ENCODE measurements at places on chromosomes 3 and 15. TPM values are rescaled to one million over a fixed set of nuclear protein-coding genes. Genes with fewer than 3 reads are reported as not detected.

INSYN1 gene
- total RNA-seq, result 0.25 TPM

A4GNT gene
- total RNA-seq, result 0.17 TPM

RAB11A gene
- 40.6 TPM for total RNA-seq

HIGD2B gene
- not detected for total RNA-seq

CCDC54 gene
- total RNA-seq, result not detected

SYNM gene
- 6.4 TPM for total RNA-seq

CHST14 gene
- 2.9 TPM for total RNA-seq

DNA sequence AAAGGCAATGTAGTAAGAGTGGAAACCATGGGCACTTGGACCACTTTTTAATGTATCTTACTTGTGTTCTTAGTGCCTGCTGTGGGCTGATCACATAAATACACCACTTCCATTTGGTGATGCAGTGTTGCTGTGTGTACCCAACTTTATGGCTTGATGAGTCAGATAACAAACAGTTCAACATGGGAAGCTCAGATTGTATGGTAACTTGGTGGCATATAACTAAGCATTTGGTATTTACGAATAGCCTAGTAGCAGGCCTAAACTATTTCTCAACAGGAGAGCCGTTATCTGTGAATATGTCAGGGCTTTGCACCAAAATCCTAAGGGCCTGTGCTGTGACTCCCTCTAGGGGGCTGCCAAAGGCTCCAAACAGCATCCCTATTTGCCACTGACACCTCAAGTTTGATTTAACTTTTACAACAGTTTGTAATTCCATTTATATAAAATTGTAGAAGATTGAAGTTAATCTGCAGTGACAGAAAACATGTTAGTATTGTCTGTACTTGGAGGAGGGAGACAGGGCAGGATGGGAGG, 640.4 kb upstream of the CADM2 start:
- H3K27me3 ChIP-seq, result no peaks in the 10 kb centered on the region
- no peak for DNase-seq
- no peak overlapping the region for H3K27ac ChIP-seq

GRCh38 chr3:183283886-183284285, 30.8 kb downstream of the B3GNT5 start:
- no peaks in the 10 kb centered on the region for H3K27me3 ChIP-seq
- DNase-seq, result no peak
- H3K27ac ChIP-seq, result no peak overlapping the region

DNA sequence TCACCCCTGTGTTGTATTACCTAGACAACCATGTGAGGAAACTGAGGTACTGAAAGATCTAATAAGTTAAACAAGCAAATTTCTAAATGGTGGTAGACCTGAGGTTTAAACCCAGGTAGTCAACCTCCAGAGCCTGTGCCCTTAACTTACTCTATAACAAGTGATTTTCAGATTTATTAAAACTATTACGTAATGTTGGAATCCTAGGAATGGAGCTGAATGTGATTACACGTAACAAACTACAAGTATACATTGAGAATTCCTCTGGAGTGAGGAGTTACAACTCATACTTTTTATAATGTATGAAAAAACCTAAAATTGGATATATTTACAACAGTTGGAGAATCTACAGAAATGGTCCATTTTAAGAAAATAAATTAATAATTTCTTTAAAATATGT, 18.0 kb downstream of the FAM98B start:
- no peaks in the 10 kb centered on the region for H3K4me1 ChIP-seq
- no peak for DNase-seq
- H3K27me3 ChIP-seq, result no peaks in the 10 kb centered on the region
- H3K27ac ChIP-seq, result no peak overlapping the region
- no peak overlapping the region for H3K4me3 ChIP-seq
- H3K36me3 ChIP-seq, result peaks cover 10% of the 10 kb centered on the region

DNA sequence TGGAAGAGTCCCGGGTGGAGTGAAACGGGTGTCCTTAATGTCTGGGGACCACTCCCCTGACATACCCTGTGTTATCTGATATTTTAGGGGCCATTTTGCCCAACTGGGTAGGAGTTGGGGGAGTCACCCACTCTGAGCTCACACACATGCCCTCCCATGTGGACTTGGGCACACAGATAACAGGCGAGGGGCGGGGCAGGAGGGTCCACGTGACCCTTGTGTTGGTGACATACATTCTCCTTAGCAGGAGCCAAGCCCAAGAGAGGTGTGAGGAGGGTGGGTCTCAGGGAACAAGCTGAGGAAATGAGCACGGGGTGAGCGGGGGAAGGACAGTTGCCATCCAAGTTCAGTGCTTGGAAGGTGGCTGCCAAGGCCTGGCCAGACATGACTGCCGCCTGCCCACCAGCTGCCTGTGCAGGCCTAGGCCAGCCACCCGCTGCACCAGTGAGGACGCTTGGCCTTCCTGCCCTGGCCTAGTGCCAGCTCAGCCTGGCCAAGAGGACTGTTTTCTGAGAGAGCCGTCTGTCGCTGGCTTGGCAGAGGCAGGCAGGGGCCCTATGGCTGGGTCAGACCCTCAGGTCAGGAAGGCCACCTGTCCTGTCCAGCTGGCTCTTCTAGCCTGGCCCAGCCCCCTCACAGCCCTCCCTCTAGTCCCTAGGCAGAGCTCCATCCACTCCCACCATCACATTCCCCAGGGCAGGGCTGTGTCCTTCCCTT, 31.3 kb upstream of the TMEM115 start:
- no peaks in the 10 kb centered on the region for H3K4me1 ChIP-seq
- no peak overlapping the region for H3K27ac ChIP-seq
- H3K4me3 ChIP-seq, result no peak overlapping the region
- no peaks in the 10 kb centered on the region for H3K36me3 ChIP-seq
- H3K27me3 ChIP-seq, result no peaks in the 10 kb centered on the region

- H3K27ac ChIP-seq, result no peak overlapping the region
- no peaks in the 10 kb centered on the region for H3K36me3 ChIP-seq
- no peaks in the 10 kb centered on the region for H3K4me1 ChIP-seq
- DNase-seq, result no peak
- H3K4me3 ChIP-seq, result no peak overlapping the region
Measured at GRCh38 chr3:162738784-162739183, 1242.2 kb downstream of the OTOL1 start.

DNA sequence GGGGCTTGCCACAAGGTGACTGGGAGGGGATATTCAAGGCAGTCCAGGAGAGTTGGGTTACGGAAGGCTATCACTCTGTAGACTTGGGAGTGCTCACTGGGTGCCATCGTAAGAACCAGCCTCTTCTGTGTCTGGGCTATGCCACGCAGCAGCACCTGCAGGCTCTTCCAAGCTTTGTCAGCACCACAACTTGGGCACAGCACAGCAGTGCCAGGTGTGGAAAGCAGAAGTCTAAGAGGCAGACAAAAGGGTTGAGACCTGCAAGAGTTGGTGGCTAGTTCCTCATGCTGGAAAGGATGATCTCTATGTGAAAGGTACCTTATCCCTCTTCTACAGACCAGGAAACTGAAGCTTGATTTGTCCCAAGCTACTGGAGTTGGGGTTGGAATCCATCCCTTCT, 15.8 kb downstream of the CX3CR1 start:
- H3K4me1 ChIP-seq, result no peaks in the 10 kb centered on the region
- no peak overlapping the region for H3K27ac ChIP-seq
- no peak for DNase-seq

- DNase-seq, result no peak
- H3K4me1 ChIP-seq, result no peaks in the 10 kb centered on the region
- no peaks in the 10 kb centered on the region for H3K27me3 ChIP-seq
Measured at GRCh38 chr3:174330303-174330702, 528.8 kb upstream of the NAALADL2 start.

- DNase-seq, result no peak
- no peak overlapping the region for H3K27ac ChIP-seq
- no peaks in the 10 kb centered on the region for H3K4me1 ChIP-seq
- H3K36me3 ChIP-seq, result no peaks in the 10 kb centered on the region
Measured at GRCh38 chr3:59817511-59817910, 767.7 kb upstream of the CFAP20DC start.

GRCh38 chr3:16060358-16060852, 114.1 kb upstream of the GALNT15 start:
- H3K4me3 ChIP-seq, result no peak overlapping the region
- no peaks in the 10 kb centered on the region for H3K36me3 ChIP-seq
- DNase-seq, result no peak

DNA sequence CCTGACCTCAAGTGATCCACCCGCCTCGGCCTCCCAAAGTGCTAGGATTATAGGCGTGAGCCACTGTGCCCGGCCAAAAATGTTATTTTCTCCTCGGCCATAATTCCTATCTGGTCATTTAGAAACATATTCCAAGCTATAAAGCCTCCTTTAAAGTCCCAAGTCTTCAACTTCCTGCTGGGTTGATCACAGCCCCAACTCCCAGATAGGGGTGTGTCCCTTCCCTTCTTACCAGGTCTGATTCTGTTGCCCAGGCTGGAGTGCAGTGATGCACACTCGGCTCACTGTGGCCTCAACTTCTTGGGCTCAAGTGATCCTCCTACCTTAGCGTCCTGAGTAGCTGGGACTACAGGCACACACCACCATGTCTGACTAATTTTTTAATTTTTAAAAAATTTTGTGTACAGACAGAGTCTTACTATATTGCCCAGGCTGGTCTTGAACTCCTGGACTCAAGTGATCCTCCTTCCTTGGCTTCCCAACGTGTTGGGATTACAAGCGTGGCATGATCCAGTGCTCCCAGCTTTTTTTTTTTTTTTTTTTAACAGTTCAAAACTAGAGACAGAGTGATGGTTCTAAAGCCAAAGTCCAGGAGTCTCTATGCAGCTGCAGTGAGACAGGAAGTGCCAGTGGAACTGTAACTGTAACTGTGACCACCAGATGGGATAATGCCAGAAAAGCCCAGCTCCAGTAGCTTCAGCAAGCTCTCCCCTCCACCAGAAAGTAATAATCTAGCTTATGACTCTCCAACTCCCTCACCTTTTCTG, 8.2 kb upstream of the PRKAR2A start:
- peaks cover 33% of the 10 kb centered on the region for H3K36me3 ChIP-seq
- H3K4me3 ChIP-seq, result no peak overlapping the region
- no peak for DNase-seq
- no peak overlapping the region for H3K27ac ChIP-seq

DNA sequence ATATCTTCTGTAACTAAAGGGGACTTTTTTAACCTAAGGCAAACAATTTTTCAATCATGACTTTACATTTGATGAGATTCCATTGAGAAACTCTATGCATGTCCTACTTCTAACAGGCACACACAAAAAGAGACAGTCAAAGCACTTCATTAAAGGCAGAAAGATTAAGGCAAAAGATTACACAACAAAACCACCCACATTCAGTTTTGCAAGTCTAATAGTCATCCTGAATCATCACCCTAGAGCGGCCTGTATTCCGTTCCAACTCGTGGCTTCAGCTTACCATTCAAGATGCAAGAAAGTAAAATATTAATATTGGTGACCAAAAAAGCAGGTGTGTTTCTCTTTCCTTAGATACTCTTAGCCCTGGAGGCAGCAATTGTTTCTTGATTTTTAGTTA, 205.9 kb downstream of the P3H2 start:
- H3K27ac ChIP-seq, result no peak overlapping the region
- no peaks in the 10 kb centered on the region for H3K27me3 ChIP-seq
- H3K4me3 ChIP-seq, result no peak overlapping the region
- no peaks in the 10 kb centered on the region for H3K4me1 ChIP-seq
- DNase-seq, result no peak

DNA sequence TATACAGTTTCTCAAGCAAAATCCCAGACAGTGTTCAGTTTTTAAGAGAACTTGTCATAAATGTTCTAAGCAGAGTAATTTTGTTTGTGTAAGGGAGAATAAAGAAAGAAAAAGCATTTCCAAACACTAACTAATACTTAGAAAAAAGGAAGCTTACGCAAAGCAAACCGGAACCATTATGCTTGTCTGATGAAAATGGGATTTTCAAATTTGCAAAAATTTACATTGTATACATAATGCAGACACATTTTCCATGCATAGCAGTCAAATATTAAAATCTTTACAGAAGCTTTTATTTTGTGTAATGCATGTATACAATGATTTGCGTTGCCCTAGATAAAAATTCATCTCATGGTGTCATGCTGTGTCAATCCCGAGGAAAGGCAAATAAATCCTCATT, 229.0 kb downstream of the SLC9A9 start:
- no peaks in the 10 kb centered on the region for H3K36me3 ChIP-seq
- DNase-seq, result no peak
- no peak overlapping the region for H3K4me3 ChIP-seq

DNA sequence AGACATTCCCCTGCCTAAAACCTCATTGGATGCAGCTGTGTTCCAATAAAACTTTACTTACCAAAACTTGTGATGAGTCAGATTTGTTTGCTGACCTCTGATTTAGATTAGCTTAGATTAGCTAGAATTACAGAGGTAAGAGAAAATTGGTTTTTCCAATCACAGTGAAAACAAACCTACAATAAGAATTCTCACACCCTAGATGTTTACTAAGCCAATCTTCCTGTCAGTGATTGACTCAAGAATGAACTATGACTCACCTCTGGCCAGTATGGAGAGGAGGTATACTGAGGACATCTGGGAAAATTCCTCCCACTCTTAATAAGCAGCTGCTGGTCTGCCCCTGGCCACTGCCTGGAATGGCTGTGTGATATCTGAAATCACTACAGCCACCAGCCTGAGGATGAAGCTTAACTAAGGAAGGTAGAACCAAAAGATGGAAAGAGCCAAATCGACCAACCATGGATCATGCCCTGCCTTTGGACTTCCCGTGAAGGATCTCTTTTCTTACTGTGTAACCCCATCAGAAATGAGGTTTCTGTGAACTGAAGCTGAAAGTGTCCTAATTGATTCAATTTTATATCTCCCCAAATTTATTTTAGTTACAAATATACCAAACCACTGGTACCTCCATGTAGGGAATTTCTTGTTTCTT, 19.0 kb upstream of the GHSR start:
- H3K4me3 ChIP-seq, result no peak overlapping the region
- DNase-seq, result no peak
- H3K27me3 ChIP-seq, result no peaks in the 10 kb centered on the region
- H3K4me1 ChIP-seq, result no peaks in the 10 kb centered on the region

GRCh38 chr3:189593581-189593980, 37.6 kb upstream of the TP63 start:
- no peaks in the 10 kb centered on the region for H3K4me1 ChIP-seq
- no peak overlapping the region for H3K27ac ChIP-seq
- no peaks in the 10 kb centered on the region for H3K36me3 ChIP-seq
- no peak overlapping the region for H3K4me3 ChIP-seq

GRCh38 chr3:134061401-134061800, 31.7 kb upstream of the SLCO2A1 start:
- no peak for DNase-seq
- no peak overlapping the region for H3K27ac ChIP-seq
- H3K27me3 ChIP-seq, result no peaks in the 10 kb centered on the region
- H3K36me3 ChIP-seq, result no peaks in the 10 kb centered on the region
- peaks cover 4% of the 10 kb centered on the region for H3K4me1 ChIP-seq

All from liver (tissue), 10 donors.